ENCODE measurements at places on chromosomes 16 and 17.

DNA sequence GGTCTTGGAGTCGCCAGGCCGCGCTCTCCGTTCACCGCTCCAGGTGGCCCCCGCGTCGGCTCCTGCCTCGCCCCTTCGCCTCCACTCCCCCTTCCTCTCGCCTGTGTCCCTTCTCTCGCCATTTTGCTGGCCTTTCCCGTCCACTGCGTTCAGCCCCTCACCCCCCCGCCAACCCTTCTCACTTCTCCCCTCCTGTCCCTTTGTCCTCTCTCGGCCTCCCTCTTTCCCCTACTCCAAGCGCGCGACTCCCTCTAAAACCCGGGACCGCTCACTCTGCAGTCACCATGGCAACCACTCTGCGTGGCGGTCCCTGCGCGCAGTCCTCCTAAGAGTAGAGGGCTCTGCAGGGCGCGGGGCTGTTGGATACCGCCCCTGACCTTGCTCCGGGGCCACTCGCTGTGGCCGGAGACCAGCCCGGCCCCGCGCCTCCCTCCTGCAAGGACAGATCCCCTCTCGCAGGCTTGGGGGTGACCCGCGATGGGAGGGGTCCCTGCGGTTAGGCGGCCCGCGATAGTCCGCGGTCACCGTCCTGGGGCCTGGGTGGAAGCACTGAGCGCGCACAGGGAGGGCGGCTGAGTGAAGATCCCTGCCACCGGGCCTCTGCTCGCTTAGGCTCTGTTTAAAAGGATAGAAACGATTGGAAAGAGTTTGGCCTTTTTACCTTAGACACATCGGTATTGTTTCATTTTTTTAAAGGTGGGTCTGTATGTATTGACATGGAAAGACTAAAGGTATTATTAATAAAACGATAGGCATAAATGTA, 454 bp downstream of the CCDC40 start:
- DNase-seq: peak; percentile 76

DNA sequence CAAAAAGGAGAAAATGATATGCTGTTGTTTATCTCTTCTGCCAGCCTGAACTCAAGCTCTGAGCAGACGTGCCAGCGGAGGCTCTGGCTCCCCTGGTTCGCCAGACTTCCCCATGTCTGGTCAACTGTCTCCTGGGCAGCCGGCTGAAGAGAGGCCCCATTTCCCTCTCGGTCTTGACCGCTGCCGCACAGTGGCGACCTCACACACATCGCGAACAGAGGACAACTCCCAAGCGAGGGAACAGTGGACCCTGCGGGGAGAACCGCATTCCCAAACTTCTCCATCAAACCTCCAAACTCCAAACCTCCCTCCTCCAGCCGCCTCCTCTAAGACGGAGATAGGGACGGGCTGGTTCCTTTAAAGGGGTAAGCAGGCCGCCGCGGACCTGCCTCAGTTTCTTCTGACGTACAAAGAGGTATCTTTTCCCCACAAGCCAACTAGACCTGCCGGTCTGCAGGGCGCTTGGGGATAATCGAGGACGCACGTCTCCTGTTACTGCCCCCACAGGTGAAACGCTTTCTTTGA, 24.9 kb upstream of the RFFL start:
- no peak for DNase-seq

DNA sequence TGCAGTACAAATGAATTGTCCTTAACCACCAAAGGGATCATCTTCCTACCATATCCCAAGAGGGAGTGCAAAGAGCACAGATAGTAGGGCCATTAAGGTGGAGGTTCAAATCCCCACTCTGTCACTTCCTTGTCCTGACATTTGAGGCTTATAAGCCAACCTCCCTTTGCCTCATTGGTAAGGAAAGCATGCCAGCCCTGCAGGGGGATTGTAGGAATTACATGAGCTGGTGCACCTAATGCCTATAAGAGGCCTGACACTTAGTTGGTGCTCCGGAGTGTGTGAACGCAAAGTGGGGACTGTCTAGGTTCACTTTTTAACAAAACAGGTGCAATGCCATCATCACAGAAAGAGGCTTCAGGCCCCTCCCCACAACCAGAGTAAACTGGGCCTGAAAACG, 374.4 kb downstream of the SNX29 start:
- no peak for DNase-seq

DNA sequence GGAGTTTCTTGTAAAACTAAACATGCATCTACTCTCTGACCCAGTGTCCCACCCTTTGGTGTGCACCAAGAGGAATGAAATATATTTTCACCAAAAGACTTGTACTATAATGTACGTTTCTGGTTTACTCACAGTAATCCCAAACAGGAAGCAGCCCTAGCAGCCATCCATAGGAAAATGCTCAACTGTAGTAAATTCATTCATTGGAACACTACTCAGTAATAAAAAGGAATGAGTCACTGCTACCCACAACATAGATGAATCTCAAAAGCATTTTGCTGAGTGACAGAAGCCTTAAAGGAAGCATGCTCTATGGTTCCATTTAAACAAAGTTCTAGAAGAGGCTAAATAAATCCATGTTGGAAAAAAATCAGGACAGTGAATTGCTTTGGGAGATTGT, 37.6 kb upstream of the DHRS7B start:
- no peak for DNase-seq

GRCh38 chr17:75812096-75813013, 27.7 kb downstream of the UNK start:
- DNase-seq: no peak

DNA sequence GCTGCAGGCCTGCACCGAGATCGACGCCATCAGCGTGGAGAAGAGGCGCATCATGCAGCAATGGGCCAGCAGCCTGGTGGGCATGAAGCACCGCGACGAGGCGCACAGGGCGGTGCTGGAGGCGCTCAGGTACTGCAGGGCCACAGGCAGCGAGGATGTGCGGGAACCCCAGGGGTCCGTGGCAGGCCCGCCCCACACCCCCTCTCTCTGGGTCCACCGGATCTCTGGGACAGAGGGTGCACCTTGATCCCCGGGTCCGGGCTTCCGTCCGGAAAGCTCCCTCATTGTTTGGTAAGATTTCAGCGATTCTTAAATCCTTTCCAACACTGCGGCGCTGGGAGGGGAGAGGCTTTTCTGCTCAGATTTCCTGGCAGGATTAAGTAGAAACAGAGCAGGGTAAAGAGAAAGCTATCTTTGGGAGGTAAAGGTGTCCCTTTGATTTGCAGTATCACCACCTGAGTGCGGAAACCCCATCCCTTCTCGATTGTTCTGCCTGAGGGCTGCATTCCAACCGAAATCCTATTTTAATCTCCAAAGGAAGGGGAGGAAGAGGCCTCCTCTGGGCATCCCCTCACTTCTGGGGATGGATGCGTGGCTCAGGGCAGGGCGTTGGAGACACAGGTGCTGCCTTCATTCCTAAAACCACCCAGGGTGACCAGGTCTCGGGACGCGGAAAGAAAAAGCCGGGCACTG, 29.2 kb downstream of the CCDC40 start:
- DNase-seq: no peak

All from COR-L47 (cell line).